CD4-positive, alpha-beta T cell treated with Interleukin-1 beta for 1 hour (primary cell): ENCODE measurements at places on chromosomes 1 and 21.

DNA sequence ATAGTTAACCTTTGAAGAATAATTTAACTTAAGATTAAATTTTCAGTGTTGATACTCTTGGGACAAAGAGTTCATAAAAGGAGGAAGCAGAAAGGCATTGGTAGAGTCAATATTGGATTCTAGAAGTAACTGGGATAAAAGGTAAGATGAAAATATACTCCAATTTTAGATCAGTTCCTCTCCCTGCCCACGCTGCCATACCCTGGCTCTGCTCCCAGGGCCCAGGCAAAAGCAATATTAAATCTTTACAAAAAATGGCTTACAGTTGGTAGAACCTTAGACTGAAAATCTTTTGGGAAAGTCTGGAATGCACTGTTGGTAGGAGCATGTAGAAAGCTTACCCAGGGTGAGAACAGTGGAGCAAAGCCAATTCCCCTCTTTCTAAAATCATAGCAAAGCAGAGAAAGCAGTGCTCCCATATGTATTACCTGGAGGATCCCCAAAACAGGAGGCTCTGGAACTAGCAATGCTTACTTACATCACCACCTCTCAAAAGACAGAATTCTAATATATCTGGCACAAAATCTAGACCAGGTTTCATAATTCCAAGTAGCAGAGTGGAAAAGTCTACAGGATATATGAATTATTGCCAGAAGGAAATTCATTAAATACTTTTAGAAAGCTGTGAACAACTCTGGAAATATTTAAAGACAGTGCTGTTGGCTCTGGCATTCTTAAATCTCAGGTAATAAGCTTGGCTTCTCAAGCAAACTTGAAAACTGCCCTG lies 24.5 kb downstream of the KIAA0319L start:
- DNase-seq = no peak

DNA sequence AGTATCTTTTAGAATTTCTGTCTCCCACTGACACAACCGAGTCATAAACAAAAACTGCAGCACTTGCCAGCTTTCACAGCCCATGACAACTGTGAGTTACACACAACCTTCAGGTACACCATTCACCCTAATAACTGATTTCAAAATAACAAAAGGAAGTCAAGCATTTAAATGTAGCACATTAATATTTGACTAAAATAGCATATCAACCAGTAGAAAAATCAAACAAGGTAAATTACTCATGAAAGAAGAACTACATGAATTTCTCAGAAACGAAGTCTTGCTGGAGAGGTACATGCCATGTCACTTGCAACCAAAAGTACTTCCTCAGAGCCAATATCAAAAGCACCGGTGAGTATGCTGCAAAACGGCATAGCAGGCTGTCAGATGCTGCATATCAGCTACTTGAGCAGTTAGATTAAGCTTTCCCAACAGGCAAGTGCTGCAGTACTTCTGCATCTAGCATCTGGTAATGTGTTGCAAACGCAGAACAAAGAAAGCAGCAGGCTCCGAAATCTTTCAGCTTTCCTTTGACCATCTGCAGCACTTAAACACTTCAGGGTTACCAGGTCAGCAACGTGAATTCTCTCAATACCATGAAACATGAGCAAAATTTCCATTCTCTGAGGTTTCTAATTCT lies 223.2 kb downstream of the SMYD3 start:
- DNase-seq = no peak

DNA sequence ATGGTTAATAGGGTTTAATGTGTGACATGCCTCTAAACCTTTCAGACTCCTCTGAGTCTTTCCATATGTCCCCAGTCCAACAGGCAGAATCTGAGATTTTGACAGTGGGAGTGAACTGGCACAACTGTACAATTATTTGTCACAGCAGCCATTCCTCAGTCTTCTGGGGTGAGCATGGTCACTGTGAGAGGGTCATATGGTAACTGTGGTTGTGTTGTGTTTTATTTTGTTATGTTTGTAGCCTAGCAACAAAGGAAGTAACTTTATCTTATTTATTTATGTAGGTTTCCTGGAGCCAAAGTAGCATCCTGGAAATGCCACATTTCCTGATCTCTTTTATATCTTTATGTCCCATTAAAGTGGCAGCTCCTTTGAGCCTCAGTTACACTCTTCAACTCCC lies 1067.9 kb downstream of the TTLL7 start:
- no peak for DNase-seq

GRCh38 chr21:16071092-16071491 lies 341.3 kb downstream of the USP25 start:
- DNase-seq = no peak

DNA sequence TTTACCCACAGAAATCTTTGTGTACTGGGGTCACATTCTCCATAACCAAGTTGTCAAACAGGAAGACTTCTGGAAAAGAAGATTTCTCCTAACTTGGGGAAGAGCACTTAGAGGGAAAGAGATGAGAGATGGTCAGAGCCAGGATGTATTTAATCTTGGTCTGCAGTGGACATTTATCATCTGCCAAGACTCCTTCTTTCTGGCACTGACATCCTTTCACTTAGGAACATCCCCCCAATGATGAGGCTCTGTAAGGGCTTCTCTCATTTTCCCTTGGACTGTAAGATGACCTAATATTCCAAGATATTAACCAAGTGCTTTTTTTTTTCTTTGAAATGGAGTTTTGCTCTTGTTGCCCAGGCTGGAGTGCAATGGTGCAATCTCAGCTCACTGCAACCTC lies 39.3 kb upstream of the IGSF3 start:
- no peak for DNase-seq

DNA sequence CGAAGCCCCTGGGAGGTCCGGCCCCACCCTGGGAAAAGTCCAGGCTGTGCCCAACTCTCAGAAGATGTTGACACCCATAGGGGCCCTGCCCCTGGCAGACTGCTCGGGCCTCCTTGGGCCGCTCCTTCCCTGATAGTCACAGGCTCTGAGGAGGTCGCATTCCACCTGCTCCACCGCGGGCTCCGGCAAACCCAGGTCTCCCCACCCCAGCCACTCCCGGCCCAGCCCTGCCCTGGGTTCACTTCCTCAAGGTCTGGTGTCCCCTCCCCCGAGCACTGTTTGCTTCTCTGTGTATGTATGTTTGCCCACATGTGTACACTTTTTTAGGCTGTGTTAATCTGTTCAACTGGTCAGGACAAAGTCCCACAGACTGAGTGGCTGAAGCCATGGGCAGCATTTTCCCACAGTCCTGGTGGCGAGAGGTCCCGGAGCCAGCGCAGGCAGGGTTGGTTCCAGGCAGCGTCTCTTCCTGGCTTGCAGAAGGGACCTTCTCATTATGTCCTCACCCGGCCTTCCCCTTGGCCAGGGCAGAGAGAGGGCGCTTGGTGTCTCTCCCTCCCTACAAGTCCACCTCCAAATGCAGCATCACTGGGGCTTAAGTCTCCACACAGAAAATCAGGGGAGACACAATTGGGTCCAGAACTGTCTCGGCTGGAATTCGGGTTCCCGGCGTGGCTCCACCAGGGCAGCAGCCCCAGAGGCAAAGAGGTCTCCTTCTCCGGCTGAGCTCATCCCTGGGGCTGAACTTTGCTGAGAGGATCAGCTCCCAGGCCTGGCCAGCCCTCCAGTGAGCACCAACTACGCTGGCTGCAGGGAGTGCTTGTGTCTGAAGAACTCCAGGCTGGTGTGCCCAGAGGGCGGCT lies 10.5 kb upstream of the PRXL2B start:
- DNase-seq = no peak

DNA sequence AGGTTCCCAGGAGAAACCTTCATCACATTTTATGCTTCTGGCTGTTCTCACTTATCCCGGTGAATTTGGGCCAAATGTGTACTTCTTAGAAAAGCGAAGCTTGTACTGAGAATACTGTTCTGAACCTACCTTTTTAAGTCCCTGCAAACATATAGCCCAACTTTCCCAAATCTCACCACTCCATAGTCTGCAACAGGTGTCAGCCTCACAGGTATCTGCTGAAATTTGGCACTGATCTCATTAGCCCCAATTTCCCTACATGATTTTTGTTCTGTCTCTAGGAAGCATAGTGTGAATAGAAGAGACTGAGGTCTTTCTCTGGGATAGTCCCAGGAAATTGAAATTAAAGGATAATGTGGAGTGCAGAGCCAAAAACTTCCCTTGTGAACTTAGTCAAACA lies 11.5 kb downstream of the RIT1 start:
- DNase-seq = no peak

GRCh38 chr1:101308935-101309333 lies 72.1 kb downstream of the S1PR1 start:
- DNase-seq = peak; percentile 25

DNA sequence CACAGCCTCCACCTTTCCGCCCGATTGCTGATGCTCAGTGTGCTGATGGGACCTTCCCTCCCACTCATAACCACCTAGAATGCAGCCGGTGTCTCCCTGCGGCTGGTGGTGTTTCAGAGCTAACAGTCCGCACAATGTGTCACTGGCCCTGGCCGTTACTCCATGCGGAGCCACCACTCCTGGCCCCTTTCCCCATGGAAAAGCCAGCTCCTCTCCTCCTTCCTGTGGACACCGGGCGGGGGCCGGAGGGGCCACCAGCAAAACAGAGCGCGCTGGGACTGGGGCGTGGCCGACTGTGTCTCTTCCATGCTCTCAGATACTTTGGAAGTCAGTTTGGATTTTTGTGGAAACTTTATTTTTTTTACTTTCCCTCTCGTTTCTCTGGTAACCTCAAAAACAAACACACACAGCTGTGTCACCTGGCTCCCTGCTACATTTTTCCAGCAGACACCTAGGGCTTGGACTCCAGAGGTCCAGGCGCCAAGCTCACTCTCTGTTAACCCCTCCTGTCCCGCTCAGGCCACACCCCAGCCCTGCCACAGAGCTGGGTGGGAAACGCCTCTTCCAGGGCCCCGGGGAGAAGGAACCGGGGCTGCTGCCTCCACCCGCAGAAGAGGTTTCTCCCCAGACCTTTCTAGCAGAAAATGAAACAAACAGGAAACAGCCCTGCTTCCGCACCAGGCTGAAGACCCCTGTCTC lies 32.5 kb upstream of the COL6A2 start:
- DNase-seq = no peak

DNA sequence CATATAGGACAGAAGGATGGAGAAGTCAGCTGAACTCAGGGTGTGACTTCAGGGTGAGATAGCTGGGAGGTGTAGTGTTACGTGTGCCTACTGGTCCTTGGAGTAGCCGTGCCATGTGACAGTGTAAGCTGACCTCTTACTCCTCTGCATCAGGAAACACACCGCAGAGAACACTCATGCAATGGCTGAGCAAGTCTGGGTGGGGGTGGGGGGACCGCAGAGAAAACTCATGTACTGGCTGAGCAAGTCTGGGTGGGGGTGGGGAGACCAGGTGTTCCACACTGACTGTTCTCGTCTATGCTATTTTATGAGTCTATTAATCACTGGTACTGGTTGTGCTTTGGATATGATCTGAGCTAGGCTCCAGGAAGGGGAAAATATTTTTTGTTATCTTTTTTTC lies 233.1 kb downstream of the PAPPA2 start:
- DNase-seq = no peak

DNA sequence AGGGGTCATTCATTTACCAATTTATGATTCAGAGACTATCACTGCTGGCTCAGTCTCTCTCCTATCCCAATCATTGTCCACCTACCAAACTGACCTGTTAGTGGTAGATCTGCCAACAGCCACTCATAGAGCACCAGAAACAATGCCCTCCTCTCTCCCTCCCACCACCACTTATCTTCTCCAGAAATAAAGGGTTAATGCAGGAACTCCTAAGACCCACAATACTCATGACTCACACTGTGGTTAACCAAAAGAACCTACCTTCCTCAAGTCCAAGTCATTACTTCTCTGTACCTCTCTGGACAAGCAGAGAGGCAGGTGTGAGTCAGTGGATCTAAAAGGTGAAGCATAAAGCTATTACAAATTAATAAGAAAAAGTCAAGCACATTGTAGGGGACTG lies 40.9 kb upstream of the CAMK1G start:
- DNase-seq = no peak

- no peak for DNase-seq
These were observed 97.3 kb downstream of the GLIS1 start for GRCh38 chr1:53641481-53642214.

GRCh38 chr1:41239988-41240610 lies 2.0 kb downstream of the SCMH1 start:
- DNase-seq = no peak

GRCh38 chr1:53725238-53725689 lies 13.7 kb downstream of the GLIS1 start:
- no peak for DNase-seq

DNA sequence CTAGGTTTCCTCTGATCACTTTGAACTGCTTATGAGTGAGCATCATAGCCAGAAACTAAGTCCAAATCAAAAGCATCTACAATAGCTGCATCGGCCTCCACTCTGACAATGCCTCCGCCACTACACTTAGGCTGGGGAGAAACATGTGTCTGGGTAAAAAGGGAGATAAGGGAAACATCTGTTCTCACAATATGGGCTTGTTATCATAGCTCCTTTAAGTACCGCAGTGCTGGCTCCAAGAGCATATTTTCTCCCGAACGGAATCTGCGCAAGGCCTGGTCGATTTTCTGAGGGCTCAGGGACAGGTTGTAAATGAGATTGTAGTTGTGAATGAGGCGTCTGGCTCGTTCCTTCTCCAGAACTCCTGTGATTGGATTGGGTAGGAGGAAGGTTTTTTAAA lies 63.9 kb upstream of the CYP2J2 start:
- no peak for DNase-seq

GRCh38 chr1:245825128-245825901 lies 670.5 kb downstream of the KIF26B start:
- DNase-seq = no peak

GRCh38 chr1:24642481-24643362 lies at the start of gene SRRM1:
Gene SRRM1, plus strand, starts transcription at chr1:24643302. Its CDS starts 25 bp downstream, at chr1:24643327.
- peak; percentile 100 for DNase-seq

DNA sequence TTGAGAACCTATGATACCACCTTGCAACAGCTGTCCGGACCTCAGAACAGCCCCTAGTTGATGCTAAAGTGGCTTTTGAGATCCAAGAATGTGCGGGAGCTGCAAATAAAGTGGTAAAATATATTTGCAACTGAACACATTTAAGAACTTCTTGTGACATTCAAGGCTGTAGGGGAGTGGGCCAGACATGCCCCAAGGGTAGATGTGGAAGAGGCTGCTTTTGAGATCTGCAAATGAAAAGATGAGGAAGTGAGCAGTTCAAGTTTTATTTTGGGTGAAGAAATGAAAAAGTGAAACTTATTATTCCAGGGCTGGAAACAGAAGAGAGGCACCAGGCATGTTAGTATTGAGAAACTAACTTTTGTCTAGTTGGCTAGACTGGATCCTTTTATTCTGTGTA lies 359.5 kb upstream of the PLXNA2 start:
- no peak for DNase-seq

GRCh38 chr1:61182049-61182448 lies 99.7 kb downstream of the NFIA start:
- DNase-seq = no peak

GRCh38 chr1:46466477-46467182 lies 23.0 kb upstream of the DMBX1 start:
- DNase-seq = no peak
